Activated naive CD4-positive, alpha-beta T cell treated with Interleukin-2 at 50 U/mL for 16 hours (primary cell): ENCODE measurements at places on chromosomes 3 and 15.

GRCh38 chr3:107880702-107881101 lies 210.1 kb downstream of the CD47 start:
- no peak for DNase-seq

DNA sequence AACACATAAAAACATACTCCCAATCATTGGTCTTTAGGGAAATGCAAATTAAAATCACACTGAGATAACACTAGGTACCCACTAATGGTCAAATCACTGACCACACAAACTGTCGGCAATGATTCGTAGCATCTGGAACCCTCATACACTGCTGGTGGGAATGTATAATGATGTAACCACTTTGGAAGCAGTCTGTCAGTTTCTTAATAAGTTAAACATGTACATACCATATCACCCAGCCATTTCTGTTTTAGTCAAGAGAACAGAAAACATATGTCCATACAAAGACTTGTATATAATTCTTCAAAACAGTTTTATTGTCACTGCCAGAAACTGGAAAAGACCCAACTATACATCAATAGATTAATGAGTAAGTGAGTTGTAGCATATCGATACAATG lies 63.3 kb upstream of the LRRC3B start:
- no peak for DNase-seq

GRCh38 chr3:151278230-151278629 lies at the start of gene P2RY14:
Gene P2RY14 (minus strand): TSS chr3:151278542. CDS start chr3:151214316, 64,226 bp downstream.
- DNase-seq, result no peak

- DNase-seq, result no peak
Measured at GRCh38 chr3:124275412-124275811, 283.5 kb upstream of the ROPN1 start.

DNA sequence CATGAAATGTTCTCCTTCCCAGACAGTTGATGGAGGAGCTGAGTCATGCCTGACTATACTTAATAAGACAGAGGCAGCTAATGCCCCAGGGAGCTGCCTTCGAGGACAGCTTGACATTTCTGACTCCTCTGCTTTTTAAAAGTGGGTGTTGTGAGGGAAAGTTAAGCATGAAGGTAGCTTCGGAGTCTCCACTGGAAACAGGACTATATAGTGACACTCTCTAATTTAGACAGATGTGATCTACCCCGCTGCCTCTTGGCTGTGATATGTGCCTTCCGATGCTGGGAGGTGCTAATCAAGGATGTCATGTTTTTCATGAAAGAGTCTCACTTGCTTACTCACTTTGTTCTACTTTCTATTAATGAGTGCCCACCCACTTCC lies 72.7 kb downstream of the IL1RAP start:
- DNase-seq, result peak; percentile 55
